ENCODE measurements at places on chromosomes 4 and X.
A peak's percentile ranks its signal among the peaks of the same experiment; 100 is the strongest.

GRCh38 chr4:146346276-146346675 is 131.9 kb downstream of the REELD1 start:
- DNase-seq = no peak

- no peak for DNase-seq
These were observed 278.6 kb upstream of the KLF3 start for GRCh38 chr4:38385093-38386004.

GRCh38 chrX:6685489-6685888 is 150.6 kb upstream of the VCX3A start:
- no peak for DNase-seq

- no peak for DNase-seq
These were observed 129.8 kb downstream of the SORBS2 start for GRCh38 chr4:185682236-185682635.

DNA sequence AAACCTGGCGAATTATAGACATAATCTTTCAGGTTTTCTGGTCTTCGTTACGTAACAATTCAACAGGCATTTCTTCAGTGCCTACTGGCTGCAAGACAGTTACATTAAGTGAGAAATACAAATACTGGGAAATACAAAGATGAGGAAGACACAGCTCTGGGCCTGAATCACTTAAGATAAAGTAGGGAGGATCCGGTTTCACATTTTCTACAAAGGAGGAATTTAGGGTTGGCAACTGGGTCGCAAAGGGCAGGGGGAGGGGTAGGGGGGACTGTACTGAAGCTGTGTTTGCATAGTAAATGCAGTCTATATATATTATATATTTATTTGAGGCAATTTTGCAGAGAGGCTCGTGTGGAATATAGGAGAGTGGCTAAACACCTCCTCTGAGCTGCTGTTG is 107.4 kb downstream of the MAML3 start:
- DNase-seq = no peak

GRCh38 chrX:69282893-69283690 is 117.8 kb upstream of the PJA1 start:
- no peak for DNase-seq

- no peak for DNase-seq
These were observed 1397.0 kb downstream of the FAM133A start for GRCh38 chrX:95071052-95071451.

- DNase-seq = no peak
These were observed 88.6 kb downstream of the ZIC3 start for GRCh38 chrX:137654481-137654880.

DNA sequence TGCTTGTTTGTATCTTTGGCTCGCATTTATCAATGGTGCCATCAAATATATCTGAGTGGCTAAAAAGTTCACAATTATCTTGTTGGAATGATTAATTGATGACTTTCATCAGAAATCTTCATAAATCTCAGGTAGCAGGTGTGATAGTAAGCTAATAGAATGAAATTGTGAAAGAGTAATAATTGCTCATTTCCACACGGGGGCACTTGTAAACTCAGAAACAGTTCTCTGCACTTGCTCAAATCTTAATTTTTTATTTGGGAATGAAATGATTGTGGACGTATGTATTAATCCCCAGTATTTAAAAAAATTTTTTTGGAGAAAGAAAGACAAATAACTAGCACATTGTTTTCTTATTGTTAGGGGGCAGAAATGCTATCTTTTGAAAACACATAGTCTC is 132.8 kb downstream of the DTHD1 start:
- DNase-seq = no peak

DNA sequence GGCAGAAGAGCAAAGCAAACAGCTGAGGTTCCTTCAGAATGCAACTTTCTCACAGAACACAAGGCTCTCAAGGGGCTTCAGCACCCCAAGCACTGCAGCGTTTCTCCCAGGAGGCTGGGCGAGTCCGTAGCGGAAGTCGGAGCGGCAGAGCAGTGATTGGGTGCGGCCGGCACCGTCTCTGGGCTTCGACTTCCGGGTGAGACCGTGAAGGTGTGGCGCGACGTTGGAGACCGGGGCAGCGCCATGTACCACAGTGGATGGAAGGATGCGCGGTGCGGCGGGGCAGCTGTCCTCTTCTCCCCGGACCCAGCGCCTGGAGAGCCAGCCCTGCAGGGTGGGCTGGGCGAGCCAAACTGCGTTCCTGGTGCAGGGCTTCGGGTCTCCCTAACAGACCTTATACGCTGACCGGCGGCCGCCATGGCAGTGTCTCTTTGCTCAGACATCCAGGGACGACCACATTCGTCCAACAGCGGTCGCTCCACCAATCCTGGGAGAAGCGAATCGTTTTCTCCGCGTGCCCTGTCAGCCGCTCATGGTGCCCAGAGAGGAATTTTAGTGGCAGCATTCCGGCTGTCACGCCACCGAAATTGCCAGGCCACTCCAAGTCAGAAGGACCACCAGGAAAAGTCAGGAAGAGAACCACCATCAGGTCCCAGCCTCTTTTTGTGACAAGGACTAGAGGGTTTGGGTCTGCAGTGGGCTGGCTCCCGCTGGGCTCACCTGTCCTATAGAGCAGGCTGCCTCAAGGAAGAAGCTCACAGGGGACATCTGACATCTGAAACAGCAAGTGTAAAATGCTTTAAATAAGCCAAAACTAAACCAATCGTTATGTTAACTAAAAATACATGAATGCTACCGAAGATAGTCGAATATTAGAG is 20.5 kb downstream of the TRIM61 start:
- DNase-seq = peak; percentile 56

GRCh38 chrX:83022020-83022419 is 486.1 kb upstream of the POU3F4 start:
- DNase-seq = no peak

- DNase-seq = no peak
These were observed 74.4 kb downstream of the TMA16 start for GRCh38 chr4:163568843-163569242.

DNA sequence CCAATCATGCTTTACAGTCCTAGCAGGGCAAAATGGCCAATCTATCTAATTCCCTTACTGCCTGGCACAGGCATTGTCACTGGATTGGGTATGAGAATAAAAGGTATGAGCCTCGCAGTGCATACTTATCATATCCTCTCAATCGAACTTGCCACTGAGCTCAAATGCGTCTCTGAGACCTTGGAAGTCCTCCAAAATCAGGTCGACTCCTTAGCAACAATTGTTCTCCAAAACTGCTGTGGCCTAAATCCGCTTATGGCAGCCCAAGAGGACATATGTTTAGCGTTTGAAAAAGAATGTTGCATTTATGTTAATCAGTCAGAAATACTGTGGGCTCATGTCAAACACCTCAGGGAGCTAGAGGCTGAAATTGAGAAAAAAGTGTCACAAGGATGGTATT is 69.7 kb downstream of the SPIN4 start:
- DNase-seq = no peak

DNA sequence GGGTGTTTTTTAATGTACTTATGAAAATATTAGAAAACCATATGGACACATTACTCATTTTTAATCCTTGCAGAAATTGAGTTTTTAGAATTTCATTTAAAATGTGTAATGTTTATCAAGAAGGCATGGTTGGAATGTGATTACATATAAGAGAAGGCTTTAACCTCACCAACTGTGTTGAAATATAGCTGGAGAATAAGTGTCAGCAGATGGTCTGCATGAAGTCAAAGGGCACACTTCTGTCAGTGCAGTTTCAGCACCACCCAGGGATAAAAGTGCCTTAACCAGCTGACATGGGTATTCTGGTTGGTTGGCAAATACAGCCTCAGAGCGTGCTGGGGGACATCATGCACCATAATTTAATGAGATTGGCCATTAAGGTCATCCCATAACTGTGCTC is 21.2 kb upstream of the ANTXR2 start:
- no peak for DNase-seq

- DNase-seq = no peak
These were observed 106.9 kb downstream of the MAML3 start for GRCh38 chr4:140047017-140047640.

DNA sequence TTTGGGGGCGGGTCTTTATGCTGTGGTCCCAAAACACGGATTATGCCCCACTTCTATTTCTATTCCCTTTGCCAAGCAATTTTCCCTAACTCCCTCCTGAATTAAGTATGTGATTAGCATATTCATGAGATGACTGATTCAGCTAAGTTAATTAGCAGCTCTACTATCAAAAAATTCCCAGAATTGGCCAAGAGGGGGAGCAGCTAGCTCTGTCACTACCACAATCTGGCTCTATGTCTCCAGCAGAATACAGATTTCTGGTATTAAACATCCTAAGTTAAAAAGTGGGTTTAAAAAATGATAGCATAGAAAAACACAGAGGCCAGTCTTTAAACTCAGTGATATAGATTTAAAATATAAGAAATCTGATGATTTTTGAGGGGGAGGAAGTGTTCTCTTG is 80.3 kb downstream of the GPC4 start:
- no peak for DNase-seq

DNA sequence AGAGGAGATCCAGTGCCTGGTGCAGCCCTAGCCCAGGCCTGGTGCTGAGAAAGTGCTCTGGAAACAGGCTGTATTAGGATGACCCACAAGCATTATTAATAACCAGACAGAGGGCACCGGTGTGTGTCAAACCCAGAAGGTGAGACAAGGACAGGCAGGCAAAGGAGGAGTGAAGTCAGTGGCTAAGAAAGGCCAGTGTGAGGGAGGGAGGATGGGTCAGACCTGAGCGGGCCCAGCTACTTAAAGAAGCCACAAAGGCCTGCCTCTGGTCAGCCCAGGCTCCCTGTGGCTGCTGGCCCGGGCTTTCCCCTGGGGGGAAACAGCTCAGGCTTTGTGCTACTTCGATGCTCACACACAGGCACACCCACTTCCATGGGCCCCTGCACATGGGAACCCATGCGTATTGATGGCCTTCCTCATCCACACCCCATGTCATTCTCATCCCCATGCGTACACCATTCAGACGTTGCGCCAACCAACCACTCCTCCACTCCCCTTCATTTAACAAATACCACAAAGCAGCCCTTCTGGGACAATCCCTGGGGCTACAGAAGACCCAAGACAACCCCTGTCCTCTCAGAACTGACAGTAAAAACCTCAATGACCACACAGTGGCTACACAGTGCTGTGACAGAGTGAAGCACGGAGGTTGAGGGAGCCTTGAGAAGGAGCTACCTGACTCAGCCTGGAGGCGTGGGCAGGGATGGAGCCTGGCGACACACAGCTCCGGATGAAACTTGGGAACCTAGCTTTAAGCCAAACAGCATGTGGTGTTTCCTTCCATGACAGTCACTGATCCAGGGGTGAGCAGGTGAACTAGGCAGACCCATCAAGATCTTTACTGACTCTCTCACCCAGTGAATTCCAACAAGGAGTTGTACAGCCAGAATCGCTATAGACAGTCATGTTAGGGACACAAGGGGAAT is 24.9 kb upstream of the MTM1 start:
- no peak for DNase-seq

DNA sequence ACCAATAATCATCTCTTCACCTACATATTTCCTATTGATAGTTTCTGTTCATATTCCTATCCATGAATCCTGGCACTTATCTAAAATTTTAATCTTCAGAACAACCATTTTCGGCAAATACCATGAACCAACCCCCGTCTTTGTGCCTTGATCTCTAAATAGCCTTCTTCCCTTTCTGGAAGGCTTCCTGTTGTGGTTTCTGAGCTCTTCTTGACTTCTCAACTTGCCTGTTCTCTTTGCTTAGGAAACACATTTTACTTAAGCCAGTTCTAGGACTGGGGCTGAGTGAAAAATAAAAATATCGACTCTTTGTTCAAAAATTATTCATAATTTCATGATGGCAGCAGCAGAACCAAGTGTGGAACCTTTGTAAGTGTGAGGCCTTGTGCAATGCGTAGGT is 882.4 kb downstream of the C4orf33 start:
- no peak for DNase-seq

- DNase-seq = no peak
These were observed 254.6 kb downstream of the CBLL2 start for GRCh38 chrX:22527302-22527701.

DNA sequence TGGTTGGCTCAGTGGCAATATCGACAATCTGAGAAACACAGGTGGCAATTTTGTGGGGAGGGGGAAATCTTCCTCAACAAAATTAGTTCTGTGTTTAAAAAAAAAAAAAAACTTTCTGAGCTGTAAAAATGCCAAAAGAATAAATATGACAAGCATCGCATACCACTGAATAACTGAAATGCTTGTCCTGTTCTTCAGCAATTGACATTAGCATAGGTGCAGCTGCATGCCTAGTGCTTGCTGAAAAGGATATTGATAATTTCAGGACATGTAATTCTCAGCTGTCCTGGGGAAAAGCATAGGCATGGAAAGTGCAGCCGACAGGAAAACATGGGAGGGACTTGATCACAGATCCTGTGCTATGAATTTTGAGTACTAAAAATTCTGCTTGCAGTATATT is 147.2 kb downstream of the SOWAHB start:
- no peak for DNase-seq

- no peak for DNase-seq
These were observed 22.1 kb downstream of the RWDD4 start for GRCh38 chr4:183636923-183637322.

- DNase-seq = no peak
These were observed 931.2 kb downstream of the CCSER1 start for GRCh38 chr4:91058345-91058744.

DNA sequence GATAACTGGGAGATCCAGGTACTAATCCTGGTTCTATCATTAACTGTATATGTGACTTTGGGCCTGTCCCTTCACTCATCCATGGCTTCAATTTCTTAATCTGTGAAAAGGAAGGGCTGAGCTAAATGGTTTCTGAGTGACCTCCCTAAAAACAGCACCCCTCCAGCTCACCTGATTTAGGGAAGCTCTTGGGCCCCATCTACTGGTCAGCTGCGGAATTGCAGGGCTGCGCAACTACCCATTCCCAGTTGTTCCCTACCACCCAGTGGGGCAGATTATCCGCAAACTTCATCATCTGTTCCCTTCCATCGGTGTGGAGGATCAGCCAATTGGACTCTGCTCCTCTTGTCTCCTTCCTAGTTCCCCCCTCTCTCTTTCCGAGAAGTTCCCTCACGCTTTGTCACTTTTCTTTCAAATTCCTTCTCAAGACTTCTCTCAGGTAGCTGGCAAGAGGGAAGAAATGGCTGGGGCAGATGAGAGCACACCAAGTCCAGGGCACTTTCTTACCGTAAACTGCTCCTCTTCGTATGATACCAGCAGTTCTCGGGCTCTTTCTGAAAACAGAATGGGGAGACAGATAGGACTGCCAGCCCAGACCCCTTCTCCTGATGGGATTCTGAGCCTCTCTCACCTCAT is 5.8 kb downstream of the LAS1L start:
- DNase-seq = peak; percentile 48

- DNase-seq = no peak
These were observed 567.9 kb upstream of the HTR2C start for GRCh38 chrX:114015966-114016365.

DNA sequence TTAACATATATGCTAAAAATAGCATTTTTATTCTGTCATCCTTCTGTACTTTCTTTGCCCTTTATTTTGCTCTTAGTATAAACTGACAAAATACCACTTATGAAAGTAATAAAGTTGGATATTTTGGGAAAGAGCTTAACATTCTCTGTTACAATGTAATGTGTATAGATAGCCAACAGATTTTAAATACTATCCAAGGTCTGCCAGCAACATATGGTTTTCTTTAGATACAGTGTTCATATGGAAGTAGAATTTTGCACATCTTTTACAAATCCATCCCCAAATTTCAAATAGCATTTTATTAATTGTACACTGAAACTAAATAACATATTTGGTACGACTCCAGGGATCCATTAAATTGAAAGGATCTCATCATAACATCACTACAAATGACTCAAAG is 268.6 kb upstream of the PCDH18 start:
- no peak for DNase-seq

All from T-cell (primary cell).